ENCODE measurements at places on chromosomes 3 and 15.

GRCh38 chr3:71504250-71505036, 79.1 kb downstream of the FOXP1 start:
- DNase-seq: no peak

- no peak for DNase-seq
These were observed 22.2 kb downstream of the MRPS25 start for GRCh38 chr3:15042936-15043335.

GRCh38 chr15:78071383-78071782, 6.1 kb downstream of the TBC1D2B start:
- no peak for DNase-seq

DNA sequence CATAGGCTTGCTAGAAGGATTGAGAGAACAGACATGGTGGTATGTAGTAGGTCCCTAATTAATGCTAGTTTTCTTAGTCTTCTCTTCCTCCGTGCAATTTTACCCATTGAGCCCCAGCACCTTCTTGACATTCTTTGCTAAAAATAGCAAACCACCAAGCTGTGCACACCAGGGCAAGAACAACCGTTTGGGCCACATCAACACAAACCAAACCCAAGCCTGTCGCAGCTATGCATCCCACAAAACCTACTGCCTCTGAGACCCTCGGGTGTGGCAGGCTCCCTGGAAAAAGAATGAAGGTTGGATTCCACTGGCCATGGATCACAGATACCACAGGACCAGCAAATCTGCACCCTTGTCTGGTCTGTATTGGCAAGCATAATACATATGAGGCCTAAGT, 27.1 kb downstream of the HEG1 start:
- DNase-seq: no peak

GRCh38 chr3:100386437-100387074, 14.3 kb downstream of the TOMM70 start:
- DNase-seq: no peak

DNA sequence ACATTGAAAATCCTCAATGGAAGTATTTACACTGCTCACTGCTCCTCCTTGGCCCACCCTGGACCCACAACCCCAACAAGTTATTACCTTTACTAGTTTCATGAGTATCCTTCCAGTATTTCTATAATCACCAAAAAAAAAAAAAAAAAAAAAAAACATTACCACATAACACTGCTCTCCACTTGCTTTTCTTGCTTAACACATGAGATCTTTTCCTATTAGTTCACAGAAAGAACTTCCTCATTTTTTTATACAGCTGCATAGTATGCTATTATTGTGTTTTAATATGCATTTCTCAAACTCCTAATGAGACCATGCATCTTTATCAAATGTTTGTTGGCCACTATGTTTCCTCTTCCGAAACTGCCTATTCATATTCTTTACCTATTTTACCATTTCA, 14.6 kb downstream of the GABPB1 start:
- DNase-seq: no peak

- DNase-seq: no peak
These were observed 147.4 kb downstream of the DUT start for GRCh38 chr15:48478581-48478980.

DNA sequence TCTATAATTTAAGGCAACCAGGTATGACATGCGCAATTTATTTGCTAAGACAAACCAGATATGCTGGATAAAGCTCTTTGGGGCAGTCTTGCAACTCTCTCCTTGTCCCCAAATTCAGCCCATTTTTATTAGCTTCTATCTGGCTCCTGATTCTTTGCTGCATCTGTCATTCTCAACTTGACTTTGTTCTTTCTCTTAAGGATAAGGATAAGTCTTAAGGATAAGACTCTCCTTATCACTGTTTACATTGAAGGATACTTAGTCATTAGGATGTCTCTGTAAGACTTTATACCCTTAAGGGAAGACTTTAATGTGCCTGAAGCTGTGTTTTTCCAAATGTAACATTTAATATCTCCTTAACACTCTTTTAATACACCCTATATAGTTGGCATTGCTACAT, 49.2 kb downstream of the ALCAM start:
- no peak for DNase-seq

GRCh38 chr3:152835601-152836102, 721 bp downstream of the P2RY1 start:
- DNase-seq: peak; percentile 71

DNA sequence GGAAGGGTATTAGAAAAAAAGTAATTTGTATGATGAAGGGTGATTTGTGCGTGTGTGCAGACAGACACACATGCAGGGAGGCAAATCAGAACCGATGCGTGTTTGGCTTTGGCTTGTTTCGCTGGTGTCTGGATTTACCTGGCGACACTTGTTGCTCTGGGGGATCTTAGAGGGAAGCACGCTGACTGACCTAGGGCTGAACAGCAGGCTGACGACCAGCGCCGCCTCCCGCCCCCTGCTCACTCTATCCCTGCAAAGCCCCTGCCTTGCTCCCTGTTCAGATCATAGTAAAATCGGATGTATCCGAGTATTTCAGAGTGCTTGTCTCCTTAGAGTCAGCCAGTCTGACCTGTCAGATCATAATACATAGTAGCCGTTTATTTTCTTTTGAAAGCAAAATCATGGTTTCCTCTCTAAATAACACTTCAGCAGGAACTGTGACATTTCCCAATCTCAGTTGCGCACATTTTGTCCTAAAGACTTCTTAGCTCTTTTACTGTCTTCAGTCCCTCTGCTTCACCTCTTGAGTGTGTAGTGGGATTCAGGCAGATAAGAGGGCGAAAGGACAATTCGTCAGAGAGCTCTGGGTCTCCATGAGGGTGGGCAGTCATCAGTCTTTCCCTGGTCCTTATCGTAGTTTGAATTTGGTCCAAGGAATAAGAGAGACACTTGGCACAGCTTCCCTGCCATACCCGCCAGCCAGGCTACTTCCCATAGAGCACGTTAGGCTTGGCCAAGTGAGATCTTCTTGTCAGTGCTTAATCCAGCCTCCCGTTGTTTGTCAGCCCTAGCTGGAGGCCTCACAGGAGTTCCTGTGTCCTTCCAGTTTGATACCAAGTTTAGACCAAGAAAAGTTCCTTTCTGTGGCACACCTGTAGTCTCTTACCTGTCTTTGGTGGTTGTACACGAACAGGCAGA, 97.4 kb downstream of the PGPEP1L start:
- DNase-seq: no peak

- DNase-seq: no peak
These were observed 24.2 kb downstream of the MITF start for GRCh38 chr3:69763458-69763857.

DNA sequence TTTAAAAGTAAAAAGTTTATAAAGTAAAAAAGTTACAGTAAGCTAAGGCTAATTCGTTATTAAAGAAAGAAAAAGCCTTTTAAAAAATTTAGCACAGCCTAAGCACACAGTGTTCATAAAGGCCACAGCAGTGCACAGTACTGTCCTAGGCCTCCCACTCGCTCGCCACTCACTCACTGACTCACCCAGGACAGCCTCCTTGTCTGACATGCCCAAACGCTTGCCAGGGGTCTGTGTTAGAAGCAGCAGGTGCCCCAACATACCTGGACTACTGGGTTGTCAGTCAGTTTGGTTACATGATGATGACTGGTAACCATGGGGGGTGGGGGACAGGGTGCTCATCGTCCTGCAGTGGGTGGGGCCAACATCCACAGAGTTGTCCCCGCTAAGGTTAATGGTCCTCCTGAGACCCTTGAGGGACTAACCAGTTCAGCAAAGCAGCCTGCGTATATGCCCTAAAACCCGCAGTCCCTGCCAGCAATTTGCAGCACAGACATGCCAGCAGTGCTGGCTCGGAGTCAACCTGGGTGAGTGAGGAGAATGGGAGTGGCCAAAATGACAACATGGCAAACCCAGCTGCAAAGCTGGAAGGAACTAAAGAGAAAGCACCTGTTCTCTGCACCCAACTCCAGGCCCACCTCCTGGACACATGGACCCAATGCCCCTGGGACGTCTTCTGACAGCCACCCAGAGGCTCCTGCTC, 49.2 kb downstream of the CYFIP1 start:
- no peak for DNase-seq

DNA sequence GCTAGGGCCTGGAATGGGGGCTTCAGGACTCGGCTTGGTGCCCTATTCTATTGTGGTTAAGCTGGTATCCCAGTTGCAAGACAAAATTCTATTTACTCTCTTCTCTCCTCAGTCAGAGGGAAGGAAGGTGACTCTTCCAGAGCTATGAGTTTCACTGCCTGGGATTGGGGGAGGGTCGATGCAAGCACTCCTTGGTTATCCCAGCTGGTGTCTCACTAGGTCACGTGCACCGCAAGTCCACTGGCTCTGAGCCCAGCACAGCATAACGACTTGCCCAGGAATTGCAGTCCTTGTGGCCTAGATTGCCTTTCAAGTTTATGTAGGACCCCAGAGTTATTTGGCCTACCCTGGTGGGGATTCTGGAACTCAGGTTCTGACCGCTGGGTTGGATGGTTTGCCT, 958.8 kb downstream of the IGSF11 start:
- no peak for DNase-seq

DNA sequence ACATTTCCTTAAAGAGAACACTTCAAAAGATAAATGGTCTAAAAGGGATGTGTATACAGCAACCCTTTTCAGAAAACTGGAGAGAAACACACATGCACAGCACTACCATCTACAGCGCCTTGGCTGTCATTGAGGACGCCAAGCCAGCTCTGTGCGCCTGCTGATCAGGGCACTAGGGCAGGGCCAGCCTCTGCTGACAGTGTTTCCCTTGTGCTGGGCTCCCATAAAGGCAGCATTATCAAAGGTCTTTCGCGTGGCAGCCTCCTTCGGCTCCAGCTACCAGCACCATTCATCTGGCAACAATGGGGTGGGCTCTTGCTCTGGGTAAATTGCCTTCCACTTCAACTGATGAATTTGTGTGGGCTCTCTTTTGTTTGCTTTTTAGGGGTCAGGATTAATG, 53.4 kb downstream of the LDHAL6B start:
- peak; percentile 54 for DNase-seq

DNA sequence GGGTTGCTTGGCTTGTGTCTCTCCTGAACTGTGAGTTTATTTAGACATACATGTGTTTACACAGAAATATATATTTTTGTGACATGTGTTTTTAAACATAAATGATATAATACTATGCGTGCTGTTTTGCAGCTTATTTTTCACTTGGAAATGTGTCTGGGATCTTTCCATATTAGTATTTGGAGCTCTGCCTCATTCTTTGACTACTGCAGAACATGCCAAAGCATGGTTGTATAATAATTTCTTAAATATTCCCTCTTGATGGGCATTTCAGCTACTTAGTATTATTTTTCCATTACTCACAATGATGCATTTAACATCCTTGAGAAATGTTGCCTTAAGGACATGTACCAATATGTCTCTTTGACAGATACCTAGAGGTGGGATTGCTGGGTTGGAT, 19.5 kb downstream of the ANAPC13 start:
- DNase-seq: no peak

DNA sequence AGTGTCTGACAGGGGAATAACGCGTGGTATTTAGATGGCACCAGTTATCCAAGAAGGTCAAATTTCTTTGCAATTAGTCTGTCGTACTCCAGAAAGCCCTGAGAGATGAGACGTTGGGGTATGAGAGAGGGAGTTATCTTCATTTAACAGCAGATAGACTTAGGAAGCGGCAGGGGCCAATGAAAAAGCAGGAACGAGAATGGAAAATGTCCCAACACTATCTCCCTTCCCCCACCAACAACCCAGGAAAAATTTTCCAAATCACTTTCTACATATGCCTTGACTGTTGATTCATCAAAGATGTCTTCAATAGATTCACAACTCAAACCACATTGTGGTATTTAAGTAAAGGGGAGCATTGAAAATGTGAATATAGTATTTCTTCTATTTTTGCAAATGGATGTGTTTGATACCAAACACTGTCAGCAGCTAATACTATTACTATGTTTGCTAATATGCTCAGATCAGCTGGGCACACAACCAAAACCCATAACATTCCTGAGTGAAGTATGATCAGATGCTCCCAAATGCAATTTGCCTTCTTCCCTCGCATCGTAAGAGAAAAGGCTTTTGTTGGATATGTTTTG, 13.3 kb upstream of the GREM1 start:
- DNase-seq: peak; percentile 41

DNA sequence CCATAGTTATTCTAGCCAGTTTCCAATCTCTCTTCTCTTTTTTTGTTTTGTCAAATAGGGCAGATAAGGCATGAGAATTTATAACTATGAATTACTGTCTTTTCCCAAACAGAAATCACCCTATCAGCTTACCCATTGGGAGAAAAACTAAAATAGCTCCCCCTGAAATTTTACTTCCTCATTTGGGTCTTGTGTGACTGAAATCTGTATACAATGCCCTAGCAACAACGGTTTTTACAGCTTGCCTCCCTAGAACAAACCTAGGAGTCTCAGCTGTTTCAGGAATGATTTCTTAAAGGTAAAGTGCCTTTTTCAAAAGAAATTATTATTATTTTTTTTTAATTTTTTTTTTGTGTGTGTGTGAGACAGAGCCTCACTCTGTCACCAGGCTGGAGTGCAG, 56.8 kb downstream of the CD86 start:
- no peak for DNase-seq

DNA sequence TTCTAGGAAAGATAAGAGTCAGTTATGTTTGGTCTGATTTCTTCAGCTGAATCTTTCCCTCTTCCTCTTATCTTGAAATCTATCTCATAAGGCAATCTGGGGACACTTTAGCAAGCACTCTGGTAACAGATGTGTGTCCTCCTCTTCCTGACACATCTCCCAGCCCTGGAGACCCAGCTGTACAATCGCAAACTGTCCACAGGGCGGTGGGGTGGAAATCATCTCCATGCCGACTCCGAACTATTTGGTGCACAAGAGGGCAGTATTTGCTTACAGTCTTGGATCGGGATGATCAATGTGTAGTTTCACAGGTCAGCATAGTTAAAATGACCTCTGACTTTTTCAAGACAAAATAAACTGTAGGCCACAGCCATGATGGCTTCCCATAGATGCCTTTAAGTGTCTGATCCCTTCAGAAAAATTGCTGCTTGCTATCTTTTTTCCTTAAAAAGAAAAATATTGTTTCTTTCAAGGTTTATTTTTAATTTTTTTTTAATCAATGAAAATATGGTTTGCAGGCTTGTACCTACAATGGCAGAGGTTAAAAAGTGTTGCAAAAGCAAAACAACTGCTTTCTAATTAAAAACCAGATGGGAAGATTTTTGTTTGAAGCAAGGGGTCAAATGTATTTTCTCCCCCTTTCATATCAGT, 17.7 kb downstream of the EEFSEC start:
- DNase-seq: peak; percentile 92

GRCh38 chr3:128681369-128681829, 30.8 kb upstream of the RPN1 start:
- no peak for DNase-seq

DNA sequence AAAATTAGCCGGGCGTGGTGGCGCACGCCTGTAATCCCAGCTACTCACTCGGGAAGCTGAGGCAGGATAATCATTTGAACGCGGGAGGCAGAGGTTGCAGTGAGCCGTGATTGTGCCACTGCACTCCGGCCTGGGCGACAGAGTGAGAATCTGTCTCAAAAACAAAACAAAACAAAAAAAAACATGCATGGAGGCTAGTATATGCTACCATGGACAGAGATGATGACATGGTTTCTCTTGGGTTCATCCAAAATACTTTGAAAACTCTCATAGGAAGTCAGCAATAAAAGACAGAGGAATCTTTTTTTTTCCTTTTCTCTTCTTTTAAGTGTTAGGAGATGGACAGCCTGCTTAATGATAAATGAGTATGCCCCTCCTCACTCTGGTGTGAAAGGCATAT, 137.7 kb upstream of the MB21D2 start:
- no peak for DNase-seq
